ENCODE measurements at places on chromosomes 11 and 22.

DNA sequence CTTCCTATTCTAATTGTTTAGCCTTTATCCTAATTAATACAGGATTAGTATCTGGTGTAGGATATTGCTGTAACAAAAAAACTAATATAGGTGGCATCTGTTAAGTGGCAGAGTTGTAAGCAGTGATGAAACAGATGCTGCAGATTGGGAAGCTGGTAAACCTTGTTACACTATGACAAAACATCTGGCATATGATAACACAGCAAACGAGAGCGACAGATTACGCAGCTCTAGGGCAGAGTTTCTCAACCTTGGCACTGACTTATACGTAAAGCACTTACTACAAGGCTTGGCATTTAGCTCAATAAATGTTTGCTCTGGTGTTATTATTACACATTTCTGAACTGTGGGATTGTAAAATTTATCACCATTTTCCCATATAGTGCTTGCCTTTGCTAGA, 137.0 kb downstream of the ATG16L2 start:
- DNase-seq, result no peak

GRCh38 chr11:44945666-44946065, 5.0 kb downstream of the TP53I11 start:
- DNase-seq, result no peak

- no peak for DNase-seq
Observed at GRCh38 chr11:64461081-64461480, 102.1 kb downstream of the RPS6KA4 start.

GRCh38 chr11:59262177-59262818, 49.6 kb upstream of the MPEG1 start:
- DNase-seq, result no peak

- no peak for DNase-seq
Observed at GRCh38 chr22:19631899-19632667, 82.2 kb upstream of the SEPTIN5 start.

DNA sequence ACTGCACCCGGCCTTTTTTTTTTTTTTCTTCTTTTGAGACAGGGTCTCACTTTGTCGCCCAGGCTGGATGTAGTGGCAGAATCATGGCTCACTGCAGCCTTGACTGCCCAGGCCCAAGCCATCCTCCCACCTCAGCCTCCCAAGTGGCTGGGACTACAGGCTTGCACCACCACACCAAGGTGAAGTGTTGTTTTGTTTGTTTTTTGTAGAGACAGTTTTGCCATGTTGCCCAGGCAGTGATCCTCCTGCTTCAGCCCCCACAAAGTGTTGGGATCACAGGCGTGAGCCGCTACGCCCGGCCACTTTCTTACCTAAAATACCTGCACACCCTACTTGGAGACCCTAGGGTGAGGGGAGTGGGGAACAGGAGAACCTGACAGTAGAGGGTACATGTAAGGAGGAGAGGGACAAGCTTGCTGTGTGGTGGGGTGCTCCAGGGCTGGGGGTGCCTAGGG, 4.5 kb upstream of the AIFM3 start:
- DNase-seq, result no peak

All from spinal cord (tissue), 10 donors.